Right renal pelvis (tissue), 4 donors: ENCODE measurements at places on chromosomes 12 and 14.

DNA sequence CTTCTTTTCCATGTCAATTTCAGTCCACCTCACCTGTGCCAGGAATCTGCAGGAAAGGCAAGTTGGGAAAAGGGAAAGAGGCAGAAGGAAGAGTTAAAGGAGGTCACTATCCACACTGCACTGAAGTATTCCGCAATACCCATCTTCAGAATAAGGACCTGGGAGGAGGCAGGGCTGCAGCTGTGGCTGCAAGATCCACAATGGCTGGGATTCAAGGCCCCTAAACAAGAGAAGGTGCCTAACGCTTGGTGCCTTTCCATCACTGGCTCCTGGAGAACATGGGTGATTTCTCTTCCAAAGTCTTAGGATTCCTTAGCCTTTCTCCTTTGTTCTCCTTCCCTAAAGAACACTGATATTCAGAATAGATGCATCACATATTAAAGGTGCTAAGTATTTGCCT, 204.0 kb downstream of the GRIN2B start:
- DNase-seq: no peak

DNA sequence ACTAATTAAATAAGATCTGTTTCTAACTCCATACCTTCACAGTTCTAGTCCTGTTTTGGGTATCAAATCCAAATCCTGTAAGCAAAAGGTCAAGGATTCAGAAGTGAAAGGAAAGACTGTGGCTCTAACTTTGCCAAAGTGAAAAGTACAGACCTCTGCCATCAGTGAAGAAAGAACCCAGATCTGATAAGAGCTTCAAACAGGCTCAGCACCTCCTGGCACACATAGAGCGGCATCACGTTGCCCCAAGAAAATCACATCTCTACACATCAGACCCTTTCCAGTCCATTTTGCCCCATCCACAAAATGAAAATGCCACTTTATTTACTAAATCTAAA, 23.2 kb downstream of the CLIP1 start:
- DNase-seq: no peak

- no peak for DNase-seq
Observed at GRCh38 chr14:84420221-84420620, 1109.7 kb upstream of the FLRT2 start.

GRCh38 chr14:102185360-102185759, 45.7 kb downstream of the WDR20 start:
- DNase-seq: no peak

DNA sequence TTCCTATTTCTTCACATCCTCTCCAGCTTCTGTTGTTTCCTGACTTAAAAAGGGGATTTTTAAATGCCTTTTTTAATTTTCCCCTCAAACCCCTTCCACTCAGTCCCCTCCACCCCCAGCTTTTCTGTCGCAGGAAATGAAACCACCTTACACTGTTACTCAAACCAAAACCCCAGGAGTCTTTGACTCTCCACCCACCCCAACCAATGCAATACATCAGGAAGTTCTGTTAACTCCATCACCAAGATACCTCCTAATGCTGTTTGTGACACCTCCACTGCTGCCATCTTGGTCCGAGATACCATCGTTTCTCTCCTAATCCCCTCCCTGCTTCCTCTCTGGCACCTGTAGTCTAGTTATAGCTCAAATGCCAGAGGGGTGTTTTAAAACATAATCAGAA, 25.4 kb upstream of the CPM start:
- no peak for DNase-seq

DNA sequence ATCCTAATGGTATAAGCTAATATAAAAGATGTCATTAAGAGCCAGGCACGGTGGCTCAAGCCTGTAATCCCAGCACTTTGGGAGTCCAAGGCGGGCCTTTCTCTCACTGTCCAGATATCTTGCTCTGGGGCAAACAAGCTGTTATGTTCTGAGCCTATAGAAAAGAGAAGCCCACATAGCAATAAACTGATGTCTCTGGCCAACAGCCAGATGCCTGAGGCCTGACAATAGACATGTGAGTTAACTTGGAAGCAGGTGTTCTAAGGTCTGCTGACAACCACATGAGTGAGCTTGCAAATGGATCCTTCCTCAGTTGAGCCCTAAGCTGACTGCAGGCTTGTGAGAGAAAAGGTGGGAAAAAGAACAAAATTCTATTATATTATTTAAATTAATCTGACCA, 25.0 kb downstream of the YAF2 start:
- no peak for DNase-seq

- DNase-seq: no peak
Observed at GRCh38 chr14:68791078-68791901, 1.6 kb downstream of the ZFP36L1 start.

- no peak for DNase-seq
Observed at GRCh38 chr14:101098641-101099040, 195.1 kb upstream of the RTL1 start.

GRCh38 chr12:120630104-120630892, 10.1 kb upstream of the CABP1 start:
- DNase-seq: no peak

GRCh38 chr12:88662961-88663360, 82.7 kb upstream of the KITLG start:
- DNase-seq: no peak

- no peak for DNase-seq
Observed at GRCh38 chr12:54146506-54147145, 42.2 kb downstream of the SMUG1 start.

GRCh38 chr14:63647696-63648410, 6.2 kb upstream of the WDR89 start:
- DNase-seq: no peak

- DNase-seq: no peak
Observed at GRCh38 chr12:26534071-26534470, 298.9 kb downstream of the ITPR2 start.

DNA sequence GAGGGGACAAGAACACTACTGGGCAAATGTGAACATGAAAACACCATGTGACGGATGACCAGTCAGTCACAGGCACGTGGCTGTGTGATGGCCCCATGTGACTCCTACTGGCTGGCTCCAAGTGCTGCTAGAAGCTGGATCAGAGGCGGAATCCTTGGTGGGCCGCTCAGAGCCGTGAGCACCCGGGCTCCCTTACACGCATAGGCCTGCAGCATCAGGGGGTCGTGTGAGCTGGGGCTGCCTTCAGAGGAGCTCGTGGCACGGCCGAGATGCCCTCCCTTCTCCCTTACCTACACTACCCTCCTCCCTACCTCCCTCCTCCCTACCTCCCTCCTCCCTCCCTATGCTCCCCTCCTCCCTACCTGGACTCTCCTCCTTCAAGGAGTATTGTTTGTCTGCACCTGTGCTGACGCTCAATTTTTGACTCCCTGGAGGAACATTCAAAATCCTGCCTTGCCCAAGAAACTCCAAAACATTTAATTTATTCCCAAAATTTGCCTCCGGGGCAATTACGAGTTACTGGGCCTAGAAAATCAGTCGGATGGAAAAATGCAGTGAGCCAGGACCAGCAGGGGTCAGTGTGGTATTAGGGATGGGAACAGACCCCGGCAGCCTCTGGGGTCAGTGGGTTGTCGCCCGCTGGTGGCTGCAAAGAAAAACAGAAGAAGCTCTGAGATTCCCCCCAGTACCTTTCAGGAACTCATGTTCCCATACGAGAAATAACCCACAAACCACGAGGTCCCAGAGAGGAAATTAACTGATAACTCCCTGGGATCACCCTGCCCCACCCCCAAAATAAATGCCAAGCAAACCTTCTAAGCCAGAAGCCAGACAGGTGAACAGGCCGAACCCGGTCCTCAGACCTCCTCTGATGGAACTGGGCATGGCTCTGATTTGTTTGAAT, 61.3 kb downstream of the C14orf132 start:
- peak; percentile 62 for DNase-seq

GRCh38 chr12:109099431-109100020, 2.1 kb downstream of the UNG start:
- DNase-seq: no peak

- no peak for DNase-seq
Observed at GRCh38 chr14:73463411-73463810, 5.1 kb upstream of the NUMB start.

DNA sequence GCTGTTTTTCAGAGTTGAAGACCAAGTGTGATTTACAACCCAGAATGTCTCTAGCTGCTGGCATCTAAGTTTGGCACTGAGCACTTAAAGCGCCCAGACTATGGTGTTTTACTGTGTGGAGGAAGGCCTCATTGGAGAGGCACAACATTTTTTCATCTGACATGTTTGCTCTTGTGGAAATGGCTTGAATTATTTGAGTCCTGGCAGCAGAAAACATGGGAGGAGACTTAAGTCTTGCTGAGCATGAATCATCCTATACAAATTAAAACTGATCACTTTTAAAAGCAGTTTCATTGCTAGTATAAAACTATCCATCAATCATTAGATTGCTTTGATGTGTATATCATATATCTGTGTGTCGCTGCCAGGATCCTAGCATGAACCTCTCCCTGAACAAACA, 85.9 kb upstream of the REP15 start:
- no peak for DNase-seq

DNA sequence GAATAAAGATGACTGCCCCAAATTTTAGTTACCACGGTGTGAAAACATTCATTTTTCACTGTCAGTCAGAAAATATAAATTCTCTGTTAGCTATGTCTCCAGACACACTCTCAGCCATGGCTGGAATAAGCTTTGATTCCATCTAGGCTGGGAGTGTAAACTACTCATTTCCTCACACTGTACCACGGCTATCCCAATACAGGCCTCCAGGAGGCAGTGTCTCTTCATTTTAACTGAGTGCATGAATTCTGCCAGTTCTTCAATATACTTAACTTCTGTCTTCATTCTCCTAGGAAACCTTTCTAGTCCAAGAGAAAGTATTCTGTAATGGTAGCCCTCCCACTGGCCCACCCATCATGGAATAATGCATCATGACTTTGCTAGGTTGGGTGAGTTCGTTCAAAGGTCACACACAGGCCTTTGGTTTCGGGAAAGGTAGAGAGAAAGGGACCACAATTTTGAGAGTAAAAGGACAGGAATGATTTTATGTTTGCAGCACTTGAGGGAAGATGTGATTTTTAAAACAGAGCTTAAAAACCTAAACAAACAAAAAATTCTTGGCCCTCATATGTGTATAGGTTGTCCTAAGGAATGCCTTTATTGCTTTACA, 381.1 kb downstream of the SEC23A start:
- DNase-seq: peak; percentile 64

- DNase-seq: no peak
Observed at GRCh38 chr12:171743-172676, 41.9 kb downstream of the SLC6A12 start.

DNA sequence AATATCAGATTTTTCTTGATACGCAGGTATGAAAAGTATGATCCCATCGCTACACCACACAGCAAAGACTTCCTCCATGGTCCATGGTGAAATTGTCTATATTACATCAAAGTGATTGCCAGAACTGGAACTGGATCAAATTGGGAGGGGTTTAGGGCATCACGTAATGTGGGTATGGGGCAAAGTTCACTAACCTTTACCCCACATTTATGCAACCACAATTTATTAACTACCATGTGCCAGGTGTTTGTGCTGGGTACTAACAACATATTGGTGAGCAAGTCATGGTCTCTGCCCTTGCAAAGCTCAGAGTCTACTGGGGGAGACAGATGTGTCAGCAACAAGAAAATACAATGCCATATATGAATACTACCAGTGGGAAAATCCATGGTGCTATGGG, 258.9 kb downstream of the SUDS3 start:
- DNase-seq: no peak

DNA sequence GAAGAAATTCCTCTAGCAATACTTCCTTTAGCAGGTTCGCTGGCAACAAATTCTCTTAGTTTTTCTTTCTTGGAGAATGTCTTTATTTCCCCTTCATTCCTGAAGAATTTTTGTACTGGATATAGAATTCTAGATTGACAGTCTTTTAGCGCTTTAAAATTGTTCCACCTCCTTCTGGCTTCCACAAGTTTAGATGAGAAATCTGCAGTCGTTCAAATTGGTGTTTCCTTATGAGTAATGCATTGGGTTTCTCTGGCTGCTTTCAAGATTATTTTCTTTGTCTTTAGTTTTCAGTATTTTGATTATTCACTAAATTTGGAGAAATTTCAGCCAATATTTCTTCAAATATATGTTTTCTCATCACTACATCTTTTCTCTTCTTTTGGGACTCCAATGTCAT, 33.3 kb upstream of the FGF6 start:
- no peak for DNase-seq

- DNase-seq: no peak
Observed at GRCh38 chr12:78888568-78888967, 24.0 kb downstream of the SYT1 start.

DNA sequence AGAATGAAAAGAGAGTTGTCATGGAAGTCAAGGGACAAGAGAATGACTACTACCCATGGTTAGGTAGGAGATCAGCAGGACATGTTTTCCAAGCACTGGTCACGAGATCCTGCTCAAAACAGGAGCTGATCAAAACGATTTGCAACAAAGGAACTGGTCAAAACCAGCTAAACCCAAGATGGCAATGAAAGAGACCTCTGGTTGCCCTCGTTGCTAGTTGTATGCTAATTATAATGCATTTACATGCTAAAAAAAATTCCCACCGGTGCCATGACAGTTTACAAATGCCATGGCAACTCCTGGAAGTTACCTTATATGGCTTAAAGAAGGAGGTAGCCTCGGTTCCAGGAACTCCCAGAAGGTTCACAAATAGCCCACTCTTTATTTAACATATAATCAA, 95.0 kb upstream of the OTX2 start:
- DNase-seq: no peak

DNA sequence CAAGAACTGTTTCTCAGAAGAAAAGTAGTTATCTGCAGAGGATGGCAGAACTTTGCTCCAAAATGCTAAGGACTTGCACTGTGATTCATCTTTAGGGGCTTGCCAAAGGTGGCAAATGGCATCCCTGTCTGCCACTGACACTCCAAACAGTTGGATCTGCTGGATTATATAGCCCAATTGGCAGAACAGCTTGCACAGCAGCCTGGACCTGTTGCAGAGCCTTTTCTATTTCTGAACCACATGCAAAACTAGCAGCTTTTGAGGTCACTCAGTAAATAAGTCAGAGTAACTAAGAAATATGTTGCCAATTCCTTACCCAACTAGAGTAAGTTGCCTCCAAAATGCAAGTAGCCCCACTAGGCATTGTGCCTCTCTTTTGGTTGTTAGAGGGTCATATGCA, 397.5 kb upstream of the NOVA1 start:
- DNase-seq: no peak

DNA sequence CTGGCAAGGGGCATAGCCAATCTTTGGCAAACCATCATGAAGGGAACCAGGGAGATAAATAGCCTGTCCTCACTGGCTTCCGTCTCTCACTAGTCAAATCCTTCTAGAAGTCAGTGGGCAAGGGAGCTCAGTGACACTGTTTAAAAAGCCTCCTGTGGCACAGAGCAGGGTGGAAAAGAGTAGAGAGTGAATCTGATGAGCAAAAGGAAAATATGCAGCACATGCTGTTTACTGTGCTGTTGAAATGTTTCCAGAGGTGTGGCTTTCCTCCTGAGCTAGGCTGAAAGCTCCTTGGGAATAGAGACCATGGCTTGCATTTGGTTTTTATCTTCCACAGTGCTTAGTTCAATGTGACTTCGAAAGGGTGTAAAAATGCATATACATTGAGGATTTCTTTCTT, 7.7 kb upstream of the DYRK2 start:
- no peak for DNase-seq

- DNase-seq: no peak
Observed at GRCh38 chr14:100201701-100202100, 37.2 kb upstream of the YY1 start.
